Ovary (tissue), 10 donors: ENCODE measurements at places on chromosomes 16 and 17. TPM values are rescaled to one million over a fixed set of nuclear protein-coding genes. Genes with fewer than 3 reads are reported as not detected.

Gene PLLP
- total RNA-seq = 4.7 TPM

Gene C1QTNF1
- 41.5 TPM for total RNA-seq

GRCh38 chr16:87844120-87844733 lies 25.1 kb downstream of the SLC7A5 start:
- H3K4me1 ChIP-seq = no peaks in the 10 kb centered on the region
- H3K36me3 ChIP-seq = no peaks in the 10 kb centered on the region
- no peak overlapping the region for H3K4me3 ChIP-seq
- no peaks in the 10 kb centered on the region for H3K27me3 ChIP-seq

DNA sequence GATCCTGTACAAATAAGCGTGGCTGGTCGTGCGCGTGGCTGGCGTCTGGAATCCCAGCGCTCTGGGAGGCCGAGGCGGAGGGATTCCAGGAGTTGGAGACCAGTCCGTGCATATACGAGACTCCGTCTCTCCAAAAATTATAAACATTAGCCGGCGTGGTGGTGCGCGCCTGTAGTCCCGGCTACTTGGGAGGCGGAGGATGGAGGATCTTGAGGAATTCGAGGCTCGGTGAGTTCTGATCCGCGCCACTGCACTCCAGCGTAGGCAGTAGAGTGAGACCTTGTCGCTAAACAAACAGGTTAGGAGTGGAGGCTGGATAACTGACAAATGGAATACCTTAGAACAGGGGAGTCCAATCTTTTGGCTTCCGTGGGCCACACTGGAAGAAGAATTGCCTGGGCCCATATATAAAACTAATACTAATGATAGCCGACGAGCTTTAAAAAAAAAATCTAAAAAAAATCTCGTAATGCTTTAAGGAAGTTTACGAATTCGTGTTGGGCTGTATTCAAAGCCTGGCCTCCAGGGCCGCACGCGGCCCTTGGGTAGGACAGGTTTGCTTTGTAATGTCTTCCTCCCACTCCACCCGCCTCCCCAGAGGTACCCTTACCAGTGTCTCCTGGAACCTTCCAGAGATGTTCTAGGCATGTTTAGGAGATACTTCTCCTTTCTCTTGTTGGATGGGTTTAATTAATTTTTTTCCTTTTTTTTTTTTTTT lies 909 bp upstream of the RSL1D1 start:
- no peak for DNase-seq
- peaks cover 9% of the 10 kb centered on the region for H3K4me1 ChIP-seq
- H3K36me3 ChIP-seq = no peaks in the 10 kb centered on the region
- peak overlapping the region; percentile 95 for H3K4me3 ChIP-seq
- no peaks in the 10 kb centered on the region for H3K27me3 ChIP-seq

DNA sequence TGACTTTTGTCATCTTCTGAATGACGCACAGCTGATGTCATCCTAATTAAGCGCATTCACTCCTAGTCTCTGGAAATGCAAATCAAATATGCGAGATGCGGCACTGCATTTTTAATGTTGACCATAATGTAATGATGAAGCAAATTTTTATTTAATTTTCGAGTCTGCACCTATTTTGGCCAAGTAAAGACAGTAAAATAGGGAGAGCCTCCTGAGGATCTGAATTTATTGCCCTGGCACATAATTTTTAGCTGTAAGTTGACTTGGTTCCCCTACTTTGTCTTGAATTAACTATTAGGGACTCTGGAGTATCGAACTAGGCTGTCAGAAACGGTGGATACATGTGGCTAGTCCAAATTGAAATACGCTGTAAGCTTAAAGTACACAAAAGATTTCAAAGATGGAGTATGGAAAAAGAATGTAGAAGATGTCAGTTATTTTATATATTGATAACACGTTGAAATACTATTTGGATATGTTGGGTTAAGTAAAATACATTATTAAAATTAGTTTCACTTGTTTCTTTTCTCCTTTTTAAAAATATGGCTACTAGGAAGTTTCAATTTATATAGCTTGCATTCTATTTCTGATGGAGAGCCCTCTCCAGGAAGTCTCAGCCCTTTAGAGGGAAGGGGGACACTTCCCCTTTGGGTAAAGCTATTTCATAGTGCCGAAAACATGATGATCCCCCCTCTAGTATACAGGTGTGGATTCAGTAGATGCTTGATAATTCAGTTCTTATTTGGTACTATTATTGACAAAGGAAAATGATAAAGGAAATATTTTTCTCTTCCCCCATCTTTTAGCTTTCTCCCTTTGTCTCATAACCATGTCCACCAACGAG lies 991 bp downstream of the KPNA2 start:
- no peak for DNase-seq
- no peak overlapping the region for H3K27ac ChIP-seq
- peak overlapping the region; percentile 72 for H3K4me3 ChIP-seq
- peaks cover 2% of the 10 kb centered on the region for H3K4me1 ChIP-seq
- H3K27me3 ChIP-seq = no peaks in the 10 kb centered on the region

DNA sequence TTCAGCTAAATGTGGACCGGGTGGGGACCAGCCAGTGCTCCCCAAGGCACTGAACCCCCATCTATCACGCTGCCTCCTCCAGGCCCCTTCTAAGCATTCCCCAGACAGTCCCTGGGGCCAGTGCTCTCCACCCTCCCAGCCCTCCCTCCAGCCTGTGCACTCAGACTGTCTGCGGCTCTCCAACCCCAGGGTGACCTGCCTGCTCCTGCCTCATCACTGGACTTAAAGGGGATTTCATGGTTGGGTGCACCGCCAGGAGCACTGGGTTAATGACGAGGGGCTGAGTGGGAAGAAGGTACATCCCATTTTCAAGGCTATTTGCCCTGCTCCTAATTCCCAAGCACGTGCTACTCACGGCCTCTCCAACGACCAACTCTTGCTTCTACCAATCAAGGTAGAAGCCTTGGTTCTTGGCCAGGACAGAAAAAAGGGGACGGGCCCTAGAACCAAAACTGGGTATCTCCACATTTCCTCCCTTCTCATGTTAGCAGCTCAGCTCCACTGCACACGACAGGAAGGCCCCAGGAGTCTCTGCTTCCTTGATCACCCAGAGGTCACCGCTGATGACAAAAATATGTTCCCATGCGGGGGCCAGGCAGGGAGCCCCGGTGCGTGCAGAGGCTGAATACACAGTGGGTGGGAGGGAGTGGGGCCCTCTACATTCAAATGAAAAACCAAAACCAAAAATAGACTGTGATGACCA lies 3.5 kb upstream of the ABR start:
- peaks cover 7% of the 10 kb centered on the region for H3K4me1 ChIP-seq
- H3K36me3 ChIP-seq = no peaks in the 10 kb centered on the region
- no peak for DNase-seq
- H3K4me3 ChIP-seq = no peak overlapping the region

GRCh38 chr17:9090641-9091096 lies 69.4 kb downstream of the NTN1 start:
- no peaks in the 10 kb centered on the region for H3K36me3 ChIP-seq
- no peak overlapping the region for H3K27ac ChIP-seq
- no peaks in the 10 kb centered on the region for H3K27me3 ChIP-seq
- DNase-seq = no peak

GRCh38 chr16:22255335-22255734 lies 41.9 kb upstream of the POLR3E start:
- no peak overlapping the region for H3K4me3 ChIP-seq
- no peaks in the 10 kb centered on the region for H3K4me1 ChIP-seq
- no peaks in the 10 kb centered on the region for H3K36me3 ChIP-seq
- DNase-seq = no peak

DNA sequence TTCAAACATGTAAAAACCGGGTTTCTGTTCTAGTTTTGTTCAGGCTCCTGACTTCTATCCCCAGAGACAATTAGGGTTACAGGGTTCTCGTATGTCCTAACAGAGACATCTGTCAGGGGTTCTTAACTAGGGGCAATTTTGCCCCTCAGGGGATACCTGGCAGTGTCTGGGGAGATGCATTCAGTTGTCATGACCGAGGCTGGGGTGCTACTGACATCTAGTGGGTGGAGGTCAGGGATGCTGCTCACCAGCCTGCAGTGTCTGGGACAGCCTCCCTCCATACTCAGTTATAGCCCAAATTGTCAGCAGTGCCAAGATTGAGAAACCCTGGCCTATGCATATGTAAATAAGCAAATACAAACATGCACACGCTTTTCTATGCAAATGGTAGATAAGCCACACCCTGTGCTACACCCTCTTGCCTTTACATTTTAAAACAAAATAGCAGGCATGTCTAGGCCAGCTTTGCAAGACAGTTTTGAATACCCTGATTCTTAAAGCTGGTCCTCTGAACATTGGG lies 37.4 kb downstream of the CLEC16A start:
- no peak overlapping the region for H3K4me3 ChIP-seq
- H3K27ac ChIP-seq = no peak overlapping the region
- DNase-seq = no peak
- no peaks in the 10 kb centered on the region for H3K27me3 ChIP-seq
- H3K36me3 ChIP-seq = no peaks in the 10 kb centered on the region

DNA sequence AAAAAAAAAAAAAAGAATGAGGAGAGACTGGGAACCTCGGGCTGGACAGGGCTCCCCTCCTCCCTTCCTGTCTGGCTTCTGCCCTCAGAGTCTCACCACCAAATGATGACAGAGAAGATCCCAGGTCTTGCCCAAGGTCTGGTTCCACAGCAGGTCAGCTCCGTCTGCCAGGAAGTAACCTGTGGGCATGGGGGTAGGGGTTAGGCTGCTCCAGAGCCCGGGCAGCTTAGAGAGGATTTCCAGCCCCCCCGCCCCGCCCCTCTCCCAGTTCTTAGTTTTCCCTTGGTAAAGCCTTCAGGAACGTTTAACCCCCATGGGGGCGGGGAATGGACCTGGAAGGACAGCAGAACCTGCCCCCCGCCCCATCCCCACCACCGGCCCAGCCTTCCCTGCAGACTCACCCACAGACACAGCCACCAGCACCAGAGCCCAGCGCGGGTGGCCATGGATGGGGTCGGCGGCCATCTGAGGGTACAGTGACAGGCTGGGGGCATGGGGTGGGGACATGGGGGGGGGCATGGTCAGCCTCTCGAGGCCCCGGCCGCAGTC lies 700 bp downstream of the TLCD2 start:
- H3K36me3 ChIP-seq = no peaks in the 10 kb centered on the region
- peak overlapping the region; percentile 83 for H3K4me3 ChIP-seq
- H3K27ac ChIP-seq = peak overlapping the region; percentile 77
- peak; percentile 48 for DNase-seq

- no peak overlapping the region for H3K4me3 ChIP-seq
- H3K27me3 ChIP-seq = no peaks in the 10 kb centered on the region
- no peak for DNase-seq
- no peaks in the 10 kb centered on the region for H3K36me3 ChIP-seq
- no peaks in the 10 kb centered on the region for H3K4me1 ChIP-seq
These were observed 213.2 kb downstream of the C16orf78 start for GRCh38 chr16:49586466-49587450.

- H3K4me3 ChIP-seq = no peak overlapping the region
- H3K36me3 ChIP-seq = no peaks in the 10 kb centered on the region
- no peaks in the 10 kb centered on the region for H3K27me3 ChIP-seq
These were observed 759.7 kb downstream of the CDH11 start for GRCh38 chr16:64362193-64362592.

- no peaks in the 10 kb centered on the region for H3K27me3 ChIP-seq
- no peaks in the 10 kb centered on the region for H3K4me1 ChIP-seq
- no peak overlapping the region for H3K27ac ChIP-seq
- H3K36me3 ChIP-seq = no peaks in the 10 kb centered on the region
- no peak for DNase-seq
These were observed 15.3 kb downstream of the ZZEF1 start for GRCh38 chr17:4127555-4127954.

DNA sequence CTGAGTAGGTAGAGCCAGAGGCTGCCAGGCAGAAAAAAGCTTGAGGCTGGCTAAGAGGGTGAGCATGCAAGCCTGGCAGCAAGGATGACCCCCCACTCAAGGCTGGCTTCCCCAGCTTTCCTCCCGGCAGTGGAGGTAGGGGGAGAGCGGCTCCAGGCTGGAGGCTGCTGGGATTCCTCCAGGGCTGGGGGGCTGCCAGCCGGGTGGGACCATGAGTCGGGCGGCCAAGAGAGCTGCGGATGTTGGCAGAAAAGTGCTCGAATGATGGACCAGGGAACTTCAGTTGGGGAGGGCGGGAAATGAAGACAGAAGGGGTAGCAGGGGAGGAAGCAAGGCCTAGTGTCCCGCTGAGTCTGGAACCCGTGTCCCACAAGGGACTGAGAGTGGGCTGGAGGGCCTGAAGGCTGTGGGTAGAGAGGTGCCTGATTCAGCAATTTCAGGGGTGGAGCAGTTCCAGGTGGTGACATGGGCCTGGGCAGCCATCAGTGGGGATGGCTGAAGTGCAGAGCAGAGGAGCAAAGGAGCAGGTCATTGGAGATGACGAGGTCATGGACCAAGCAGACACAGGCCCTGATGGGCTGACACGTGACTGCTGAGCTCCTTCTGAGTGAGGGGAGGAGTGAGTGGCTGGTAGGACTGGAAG lies 20.3 kb downstream of the HSD11B2 start:
- H3K27me3 ChIP-seq = no peaks in the 10 kb centered on the region
- H3K4me1 ChIP-seq = peaks cover 37% of the 10 kb centered on the region
- H3K27ac ChIP-seq = no peak overlapping the region
- DNase-seq = no peak

DNA sequence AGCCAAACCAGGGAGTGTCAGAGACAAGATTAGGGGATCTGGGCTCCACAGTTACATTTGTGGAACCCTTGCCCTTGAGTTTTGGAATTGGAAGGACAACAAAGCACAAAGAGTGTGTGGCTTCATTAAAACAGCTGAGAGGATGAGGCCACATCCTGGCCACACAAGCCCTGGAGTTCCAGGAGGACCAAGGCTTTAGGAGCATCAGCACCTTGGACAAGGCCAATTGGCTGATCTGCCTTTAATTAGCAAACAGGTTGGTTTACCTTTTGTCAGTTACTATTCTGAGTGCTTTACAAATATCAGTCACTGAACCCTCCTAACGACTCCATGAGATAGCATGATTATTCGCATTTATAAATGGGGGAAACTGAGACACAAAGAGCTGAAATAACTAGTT lies 54.7 kb downstream of the SLC6A2 start:
- no peak overlapping the region for H3K4me3 ChIP-seq
- H3K27ac ChIP-seq = no peak overlapping the region
- H3K36me3 ChIP-seq = no peaks in the 10 kb centered on the region
- H3K27me3 ChIP-seq = no peaks in the 10 kb centered on the region

- H3K36me3 ChIP-seq = no peaks in the 10 kb centered on the region
- H3K4me3 ChIP-seq = no peak overlapping the region
- H3K27me3 ChIP-seq = no peaks in the 10 kb centered on the region
- no peak overlapping the region for H3K27ac ChIP-seq
These were observed 4.8 kb upstream of the UTS2R start for GRCh38 chr17:82366749-82367148.
